Osteocyte (in vitro differentiated cells): ENCODE measurements at places on chromosomes 2 and 18.

GRCh38 chr2:130764035-130764820 lies 8.9 kb downstream of the AMER3 start:
- DNase-seq, result peak; percentile 80

DNA sequence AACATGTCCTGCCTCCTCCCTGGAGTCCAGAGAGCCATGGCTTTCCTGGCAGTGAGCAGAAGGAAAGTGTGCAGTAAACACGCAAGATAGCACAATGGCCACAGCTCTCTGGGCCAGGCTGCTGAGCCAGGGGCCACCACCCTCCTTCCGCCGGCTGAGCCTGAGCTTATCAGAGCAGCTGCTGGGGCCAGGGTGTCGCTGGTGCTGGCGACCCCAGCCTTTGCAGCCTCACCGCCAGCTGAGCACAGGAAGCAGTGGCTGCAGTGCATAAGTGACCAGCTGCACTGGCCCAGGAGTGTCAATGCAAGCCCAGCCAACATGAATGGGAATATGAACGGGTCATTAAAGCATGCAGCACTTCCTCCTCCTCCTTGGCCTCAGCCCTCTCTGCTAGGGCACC lies 172.0 kb downstream of the ZFP36L2 start:
- DNase-seq, result no peak

DNA sequence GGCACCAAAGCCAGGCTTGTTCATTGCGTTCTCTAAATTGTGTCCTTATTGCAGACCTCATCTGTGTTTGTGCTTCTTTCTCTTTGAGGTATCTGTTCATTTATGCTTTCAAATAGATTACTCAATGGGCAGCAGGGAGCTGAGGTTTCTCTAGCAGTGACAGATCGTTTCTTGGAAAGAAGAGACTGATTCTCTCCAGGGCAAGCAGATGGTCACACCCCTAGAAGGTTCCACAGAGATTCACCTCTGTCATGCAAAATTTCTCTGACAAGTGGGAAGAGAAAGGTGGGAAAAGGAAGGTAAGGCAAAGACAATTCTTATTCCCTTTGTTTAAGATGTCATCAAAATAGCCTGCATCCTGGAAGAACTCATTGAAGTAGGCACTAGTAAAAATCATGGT lies 14.0 kb downstream of the DLGAP1 start:
- no peak for DNase-seq

GRCh38 chr2:65112633-65113032 lies 17.3 kb downstream of the RAB1A start:
- DNase-seq, result no peak

- no peak for DNase-seq
Observed at GRCh38 chr2:215137741-215138340, 585 bp downstream of the ABCA12 start.
